Renal pelvis (tissue), 12 donors: ENCODE measurements at places on chromosomes 7 and 10. TPM values are rescaled to one million over a fixed set of nuclear protein-coding genes. Genes with fewer than 3 reads are reported as not detected.

DNA sequence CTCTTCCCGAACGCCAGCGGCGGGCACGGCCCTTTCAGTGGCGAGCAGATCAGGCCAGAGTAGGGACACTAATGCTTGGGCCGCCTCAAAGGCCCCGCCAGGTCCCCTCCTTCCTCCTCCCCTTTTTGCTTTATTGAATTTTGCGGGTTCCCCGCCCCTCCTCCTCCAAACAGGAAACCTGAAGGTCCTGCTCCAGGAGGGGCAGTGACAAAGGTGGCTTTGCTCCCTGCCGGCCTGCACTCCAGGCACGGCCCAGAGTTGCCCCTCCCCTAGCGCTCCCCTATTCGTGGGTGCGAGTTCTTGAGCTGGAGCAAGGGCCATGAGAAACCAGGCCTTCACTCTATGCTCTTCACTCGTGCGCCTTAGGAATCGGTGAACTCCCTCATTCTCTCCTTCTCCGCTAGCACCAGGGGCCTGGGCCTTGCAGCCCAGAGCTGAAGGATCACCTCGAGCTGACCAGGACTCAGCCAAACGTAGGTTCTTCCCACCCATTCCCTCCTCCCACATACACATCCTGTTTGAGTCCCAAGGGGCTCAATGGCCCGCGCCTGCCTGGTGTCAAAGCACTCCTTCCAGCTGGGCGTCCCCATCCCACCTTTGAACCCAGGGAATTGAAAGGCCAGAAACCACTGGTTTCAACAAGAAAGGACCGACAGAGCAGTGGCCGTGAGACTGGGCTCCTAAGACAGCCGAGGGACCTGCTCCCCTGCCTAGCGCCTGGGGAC is 619 bp upstream of the HOXA6 start:
- no peak for DNase-seq

DNA sequence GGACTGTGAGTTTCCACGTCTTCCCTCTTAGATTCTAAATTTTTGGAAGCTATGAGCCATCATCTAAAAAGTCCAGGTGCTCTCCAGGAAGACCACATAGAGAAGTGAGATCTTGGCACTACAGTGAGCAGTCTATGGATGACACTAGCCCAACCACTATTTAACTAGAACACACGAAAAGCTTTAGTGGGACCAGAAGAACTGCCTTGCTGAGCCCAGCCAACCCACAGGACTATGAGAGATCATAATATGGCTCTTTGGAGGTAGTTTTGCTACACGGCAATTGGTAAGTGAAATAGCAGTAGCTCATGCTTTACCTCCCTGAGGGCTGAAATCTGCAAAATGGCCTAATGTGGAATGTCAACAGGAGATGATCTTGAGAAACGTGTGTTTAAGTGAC is 68.8 kb downstream of the TMEM130 start:
- no peak for DNase-seq

- DNase-seq: no peak
These were observed 129.2 kb downstream of the APBB1IP start for GRCh38 chr10:26567351-26567721.

DNA sequence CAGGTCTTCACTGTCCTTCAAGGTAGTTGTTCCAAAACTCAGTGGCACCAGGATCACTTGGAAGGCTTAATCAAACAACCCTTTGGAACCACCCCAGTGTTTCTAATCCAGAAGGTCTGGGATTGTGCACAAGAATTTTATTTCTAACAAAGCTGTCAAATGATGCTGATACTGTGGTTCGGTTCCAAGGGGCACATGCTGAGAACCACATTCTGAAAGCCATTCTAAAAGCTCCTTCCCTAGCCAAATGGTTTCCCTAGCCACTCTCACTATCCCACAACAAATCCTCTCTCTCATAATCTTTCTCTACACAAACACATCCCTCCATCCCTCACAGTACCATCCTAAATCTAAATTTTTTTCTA is 52.1 kb downstream of the MACC1 start:
- DNase-seq: no peak

DNA sequence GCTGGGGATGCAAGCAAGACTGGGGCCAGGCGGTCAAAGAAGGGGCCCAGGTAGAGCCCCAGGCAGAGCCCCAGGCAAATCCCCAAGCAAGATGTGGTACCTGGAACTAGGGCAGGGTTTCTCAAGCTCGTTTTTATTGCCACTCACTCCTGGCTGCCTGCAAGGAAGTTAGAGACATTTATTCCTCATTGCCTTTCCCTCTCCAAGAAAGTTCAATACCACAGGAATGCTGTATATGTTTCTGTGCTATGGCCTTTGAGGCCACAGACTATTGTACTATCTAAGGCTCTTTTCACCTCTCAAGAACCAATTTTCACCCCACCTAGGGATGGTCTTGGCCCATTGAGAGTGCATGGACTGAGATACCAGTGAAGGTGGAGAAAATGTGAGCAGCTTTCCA is 71.3 kb downstream of the TACC2 start:
- no peak for DNase-seq

DNA sequence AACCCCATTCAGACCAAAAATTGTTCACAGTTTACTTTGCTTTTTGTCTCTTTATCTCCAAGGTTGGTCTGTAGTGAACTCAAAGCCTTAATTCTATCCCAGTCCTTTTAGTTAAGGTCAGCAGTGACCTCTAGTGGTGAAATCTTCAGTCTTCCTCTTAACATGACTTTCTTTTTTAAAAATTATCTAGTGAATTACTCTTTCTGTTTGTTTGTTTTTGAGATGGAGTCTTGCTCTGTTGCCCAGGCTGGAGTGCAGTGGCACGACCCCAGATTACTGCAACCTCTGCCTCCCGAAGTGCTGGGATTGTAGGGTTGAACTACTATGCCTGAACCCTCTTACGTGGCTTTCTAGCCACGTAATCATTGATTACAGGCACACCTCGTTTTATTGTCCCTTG is 25.0 kb downstream of the ZNF487 start:
- peak; percentile 82 for DNase-seq

DNA sequence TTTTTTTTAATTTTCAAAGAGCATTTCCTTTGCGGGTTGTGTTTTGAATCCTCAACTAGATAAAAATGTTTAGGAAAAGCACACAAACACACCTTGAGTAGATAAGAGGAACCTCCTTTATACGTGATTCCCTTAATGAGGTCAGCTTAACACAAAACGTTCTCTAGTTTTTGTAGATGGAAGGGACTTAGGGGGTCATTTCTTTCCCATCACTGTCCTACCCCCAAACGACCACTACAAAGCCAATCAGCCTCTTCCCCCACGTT is 1.2 kb downstream of the SUV39H2 start:
- DNase-seq: peak; percentile 15

GRCh38 chr10:23556727-23557440 is 118.0 kb downstream of the OTUD1 start:
- no peak for DNase-seq

GRCh38 chr10:126592901-126593300 is 77.6 kb downstream of the C10orf90 start:
- DNase-seq: no peak

- no peak for DNase-seq
These were observed 12.8 kb downstream of the OR2F1 start for GRCh38 chr7:143967398-143967797.

GRCh38 chr10:55277549-55277948 is 476.5 kb upstream of the PCDH15 start:
- DNase-seq: no peak

GRCh38 chr7:17948526-17949238 is 8.4 kb upstream of the SNX13 start:
- DNase-seq: no peak

- DNase-seq: no peak
These were observed 2.0 kb downstream of the HECW1 start for GRCh38 chr7:43114458-43114780.

DNA sequence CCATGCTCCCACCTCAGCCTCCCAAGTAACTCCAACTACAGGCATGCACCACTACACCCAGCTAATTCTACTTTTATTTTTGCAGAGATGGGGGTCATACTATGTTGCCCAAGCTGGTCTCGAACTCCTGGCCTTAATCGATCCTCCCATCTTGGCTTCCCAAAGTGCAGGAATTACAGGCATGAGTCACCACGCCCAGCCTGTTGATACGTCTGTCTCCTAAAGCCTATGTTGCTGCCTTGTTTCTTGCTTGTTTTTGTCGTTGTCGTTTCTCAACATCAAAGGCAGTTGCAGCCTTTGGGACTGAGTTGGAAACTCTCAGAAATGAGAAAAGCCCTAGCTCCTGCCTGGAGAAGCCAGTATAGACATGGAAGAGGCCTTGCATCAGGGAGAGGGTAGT is 49.9 kb downstream of the SORBS1 start:
- no peak for DNase-seq

The CCNY gene
- 101 TPM for polyA plus RNA-seq

The C10orf143 gene
- 7.1 TPM for polyA plus RNA-seq

The TMEM140 gene
- polyA plus RNA-seq: 29.2 TPM

The PNLIPRP3 gene
- not detected for polyA plus RNA-seq

The AKR1C4 gene
- polyA plus RNA-seq: not detected

The SYPL1 gene
- polyA plus RNA-seq: 137 TPM

The FAM237B gene
- 0.68 TPM for polyA plus RNA-seq

The MUC3A gene
- 0.59 TPM for polyA plus RNA-seq
